Osteocyte (in vitro differentiated cells): ENCODE measurements at places on chromosomes 11 and 22. TPM values are rescaled to one million over a fixed set of nuclear protein-coding genes. Genes with fewer than 3 reads are reported as not detected.
A peak's percentile ranks its signal among the peaks of the same experiment; 100 is the strongest.

- peaks cover 90% of the 10 kb centered on the region for H3K4me1 ChIP-seq
- H3K36me3 ChIP-seq = peaks cover 5% of the 10 kb centered on the region
- DNase-seq = no peak
- peak overlapping the region; percentile 67 for H3K27ac ChIP-seq
- no peaks in the 10 kb centered on the region for H3K27me3 ChIP-seq
- H3K4me3 ChIP-seq = no peak overlapping the region
Measured at GRCh38 chr11:73326929-73327811, 19.1 kb downstream of the ARHGEF17 start.

- H3K27ac ChIP-seq = no peak overlapping the region
- H3K27me3 ChIP-seq = no peaks in the 10 kb centered on the region
- no peaks in the 10 kb centered on the region for H3K36me3 ChIP-seq
Measured at GRCh38 chr11:78977009-78977408, 402.3 kb upstream of the NARS2 start.

The PGR gene
- not detected in 2 replicates for total RNA-seq

GRCh38 chr22:49588739-49589138 lies 238.9 kb downstream of the BRD1 start:
- H3K4me1 ChIP-seq = no peaks in the 10 kb centered on the region
- no peak overlapping the region for H3K4me3 ChIP-seq
- H3K36me3 ChIP-seq = no peaks in the 10 kb centered on the region
- no peak for DNase-seq

GRCh38 chr11:31449040-31449439 lies 60.4 kb downstream of the IMMP1L start:
- peaks cover 10% of the 10 kb centered on the region for H3K36me3 ChIP-seq
- no peak overlapping the region for H3K4me3 ChIP-seq
- no peak for DNase-seq
- H3K27me3 ChIP-seq = no peaks in the 10 kb centered on the region
- no peaks in the 10 kb centered on the region for H3K4me1 ChIP-seq

DNA sequence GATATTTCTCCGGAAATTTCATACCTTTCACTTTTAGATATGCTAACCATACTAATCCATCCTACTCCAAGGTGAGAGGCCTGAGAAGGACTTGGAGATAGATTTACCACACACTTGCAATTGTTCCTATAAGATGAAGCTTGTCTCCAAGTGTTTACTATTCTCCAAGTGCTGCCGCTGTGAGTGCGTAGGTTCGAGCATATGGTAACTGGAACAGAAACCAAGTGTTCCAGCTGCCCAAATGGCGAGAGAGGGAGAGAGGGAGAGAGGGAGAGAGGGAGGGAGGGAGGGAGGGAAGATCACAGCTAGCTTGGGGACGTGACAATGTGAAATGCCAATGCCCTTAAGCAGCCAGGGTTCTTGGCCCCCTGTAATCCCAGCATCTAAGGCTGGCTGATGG lies 21.5 kb downstream of the ASCC2 start:
- no peak for DNase-seq
- no peak overlapping the region for H3K27ac ChIP-seq
- H3K4me1 ChIP-seq = no peaks in the 10 kb centered on the region
- H3K4me3 ChIP-seq = no peak overlapping the region
- H3K36me3 ChIP-seq = peaks cover 48% of the 10 kb centered on the region

The PLAAT3 gene
- total RNA-seq = 19.0 and 20.0 TPM in 2 replicates

The PI4KA gene
- total RNA-seq = 108 and 116 TPM in 2 replicates

- H3K27me3 ChIP-seq = peaks cover 23% of the 10 kb centered on the region
- H3K4me3 ChIP-seq = no peak overlapping the region
- no peaks in the 10 kb centered on the region for H3K36me3 ChIP-seq
- DNase-seq = no peak
- no peaks in the 10 kb centered on the region for H3K4me1 ChIP-seq
Measured at GRCh38 chr11:44463751-44464150, 101.7 kb upstream of the CD82 start.

DNA sequence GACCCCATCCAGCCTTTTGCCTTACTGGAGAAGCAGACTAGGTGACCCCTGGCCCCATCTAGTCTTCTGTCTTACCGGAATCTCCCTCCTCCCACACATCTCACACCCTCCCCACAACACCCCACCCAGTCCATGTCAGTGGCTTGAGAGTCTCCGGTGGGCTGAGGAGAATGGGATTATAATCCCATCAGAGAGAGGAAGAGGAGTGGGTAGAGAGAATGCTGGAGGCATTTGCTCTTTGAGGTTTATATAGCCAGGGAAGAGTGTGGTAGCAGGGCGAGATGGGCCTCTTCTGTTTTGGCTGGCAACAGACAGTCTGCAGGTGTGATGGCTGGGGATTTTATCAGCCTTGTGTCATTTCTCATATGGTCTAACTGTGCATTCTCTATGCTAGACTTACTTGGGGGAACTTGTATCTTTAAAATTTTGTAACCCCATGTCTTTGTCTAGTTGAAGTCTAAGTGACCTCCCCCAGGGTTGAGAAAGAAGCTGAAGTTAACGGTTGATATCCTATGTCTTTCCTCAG lies 50.3 kb downstream of the GRAMD1B start:
- H3K4me3 ChIP-seq = no peak overlapping the region
- no peaks in the 10 kb centered on the region for H3K36me3 ChIP-seq
- peaks cover 9% of the 10 kb centered on the region for H3K4me1 ChIP-seq
- no peak overlapping the region for H3K27ac ChIP-seq
- no peak for DNase-seq

DNA sequence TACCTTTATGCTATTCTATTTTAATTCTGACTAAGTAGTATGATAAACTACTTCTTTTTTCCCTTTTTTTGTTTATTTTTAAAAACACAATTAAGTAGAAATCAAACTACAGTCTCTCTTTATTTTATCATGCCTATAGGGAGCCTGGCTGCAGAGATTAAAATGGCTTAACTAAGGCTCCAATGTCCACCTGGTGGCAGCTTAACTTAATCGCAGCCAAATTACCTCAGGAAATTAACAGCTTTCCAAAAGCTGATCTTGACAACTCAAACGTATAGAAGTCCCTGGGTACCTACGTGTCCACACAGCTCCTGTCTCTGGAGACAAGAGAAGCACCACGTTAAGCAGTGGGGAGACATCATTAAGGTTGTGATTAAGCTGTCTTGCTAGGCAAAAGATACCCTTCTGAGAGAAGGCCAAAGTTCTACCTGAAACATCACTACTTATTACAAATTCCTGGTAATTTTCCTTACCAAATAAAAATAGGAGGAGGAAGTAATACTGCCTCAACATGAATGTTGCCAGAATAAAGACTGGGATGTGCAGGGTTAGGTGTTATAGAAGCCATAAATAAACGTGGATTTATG lies 63.2 kb upstream of the SNX19 start:
- no peak overlapping the region for H3K27ac ChIP-seq

DNA sequence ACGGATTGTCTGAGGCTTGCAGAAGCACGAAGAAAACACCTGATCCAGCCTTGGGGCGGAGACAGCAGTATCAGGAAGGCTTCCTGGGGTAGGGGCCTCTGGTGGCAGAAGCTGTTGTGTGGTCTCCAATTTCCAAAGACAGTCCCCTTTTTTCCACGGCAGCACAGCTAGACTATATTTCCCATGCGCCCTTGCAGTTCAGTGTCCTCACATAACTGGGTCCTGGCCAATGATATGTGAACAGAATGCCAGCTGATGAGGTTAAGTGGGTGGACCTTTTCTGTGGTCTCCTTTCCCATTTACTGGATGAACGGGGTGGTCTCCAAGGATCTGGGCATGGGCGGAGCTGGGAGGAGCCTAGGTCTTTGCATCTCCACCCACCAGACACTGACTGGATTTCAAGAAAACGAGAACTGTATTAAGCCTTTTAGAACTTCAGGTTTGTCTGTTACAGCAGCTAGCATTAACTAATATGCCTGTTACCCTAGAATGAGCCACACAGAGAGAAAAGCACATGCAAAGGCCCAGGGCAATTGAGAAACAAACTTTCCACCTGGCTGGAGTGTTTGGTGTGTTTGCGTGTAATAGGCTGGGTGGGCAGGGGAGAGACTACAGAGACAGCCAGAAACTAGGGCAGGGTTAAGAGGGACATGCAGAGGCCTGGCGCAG lies 6.2 kb downstream of the GAL3ST1 start:
- H3K4me1 ChIP-seq = peaks cover 2% of the 10 kb centered on the region
- no peak overlapping the region for H3K4me3 ChIP-seq
- H3K27me3 ChIP-seq = peaks cover 33% of the 10 kb centered on the region
- no peak overlapping the region for H3K27ac ChIP-seq
- H3K36me3 ChIP-seq = no peaks in the 10 kb centered on the region

DNA sequence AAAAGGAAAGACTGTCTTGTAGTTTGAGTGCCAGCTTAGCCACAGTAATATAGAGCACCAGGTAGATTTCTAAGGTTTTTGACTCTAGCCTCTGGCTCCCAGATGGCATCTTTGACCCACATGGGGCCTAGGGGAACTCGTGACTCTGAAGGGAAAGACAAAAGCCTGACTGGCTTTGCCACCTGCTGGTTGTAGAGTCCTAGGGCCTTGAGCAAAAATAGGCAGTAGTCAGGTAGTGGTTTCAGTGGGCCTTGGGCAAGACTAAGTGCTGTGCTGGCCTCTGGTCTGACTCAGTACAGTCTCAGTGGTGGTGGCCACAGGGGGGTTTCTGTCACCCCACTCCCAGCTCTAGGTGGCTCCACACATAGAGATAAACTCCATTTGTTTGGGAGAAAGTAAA lies 349.4 kb downstream of the FAM181B start:
- no peak overlapping the region for H3K27ac ChIP-seq
- no peak overlapping the region for H3K4me3 ChIP-seq
- H3K4me1 ChIP-seq = no peaks in the 10 kb centered on the region
- no peak for DNase-seq

DNA sequence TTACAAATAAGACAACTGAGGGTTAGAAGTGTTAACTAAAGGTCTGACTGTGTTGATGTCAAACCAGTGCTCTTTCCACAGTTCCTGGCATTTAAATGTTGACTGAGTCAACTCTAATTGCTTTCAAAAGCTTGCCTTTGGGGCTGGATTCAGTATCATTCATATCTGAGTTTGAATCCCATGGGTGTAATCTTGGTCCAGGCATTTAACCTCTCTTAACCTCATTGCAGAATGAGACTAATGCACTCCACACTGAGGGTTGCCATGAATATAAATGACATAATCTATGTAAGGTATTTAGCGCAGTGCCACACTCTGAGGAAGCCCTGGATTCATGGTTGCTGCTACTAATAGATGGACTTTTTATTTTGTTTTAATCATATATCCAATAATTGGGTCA lies 274.3 kb downstream of the DDX10 start:
- no peaks in the 10 kb centered on the region for H3K27me3 ChIP-seq
- H3K4me1 ChIP-seq = no peaks in the 10 kb centered on the region
- DNase-seq = no peak
- H3K36me3 ChIP-seq = peaks cover 25% of the 10 kb centered on the region
- no peak overlapping the region for H3K27ac ChIP-seq

- H3K27me3 ChIP-seq = peaks cover 21% of the 10 kb centered on the region
- H3K4me1 ChIP-seq = peaks cover 4% of the 10 kb centered on the region
- H3K27ac ChIP-seq = no peak overlapping the region
Measured at GRCh38 chr22:49667236-49667635, 160.4 kb downstream of the BRD1 start.

- no peaks in the 10 kb centered on the region for H3K36me3 ChIP-seq
- H3K27me3 ChIP-seq = peaks cover 12% of the 10 kb centered on the region
- no peak for DNase-seq
- H3K4me3 ChIP-seq = peak overlapping the region; percentile 75
Measured at GRCh38 chr22:44326491-44326885, 13.7 kb upstream of the SHISAL1 start.

The HEPHL1 gene
- not detected in 2 replicates for total RNA-seq

- no peaks in the 10 kb centered on the region for H3K36me3 ChIP-seq
- no peak for DNase-seq
- no peaks in the 10 kb centered on the region for H3K4me1 ChIP-seq
- no peak overlapping the region for H3K4me3 ChIP-seq
- no peak overlapping the region for H3K27ac ChIP-seq
Measured at GRCh38 chr11:121645596-121645995, 192.8 kb upstream of the SORL1-AS1 start.

DNA sequence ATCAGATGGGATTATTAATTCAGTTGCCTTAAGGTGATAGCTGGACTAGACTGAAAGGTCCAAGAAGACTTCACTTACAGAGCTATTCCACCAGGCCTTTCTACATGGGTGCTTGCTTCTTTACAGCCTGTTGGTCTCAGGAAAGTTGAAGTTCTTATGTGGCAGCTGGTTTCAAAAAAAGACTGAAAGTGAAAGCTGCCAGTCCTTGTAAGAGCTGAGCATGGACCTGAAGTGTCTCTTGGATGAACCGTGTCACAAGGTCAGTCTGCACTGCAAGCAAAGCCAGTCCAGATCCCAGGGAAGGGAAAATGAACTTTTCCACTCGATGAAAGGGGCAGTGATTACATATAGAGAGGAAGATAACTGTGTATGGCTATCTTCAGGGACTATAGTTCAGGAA lies 201.5 kb upstream of the LUZP2 start:
- no peak for DNase-seq
- H3K4me1 ChIP-seq = peaks cover 6% of the 10 kb centered on the region

GRCh38 chr11:125141686-125142535 lies 22.6 kb upstream of the PKNOX2 start:
- peaks cover 19% of the 10 kb centered on the region for H3K4me1 ChIP-seq
- peak; percentile 87 for DNase-seq
- no peak overlapping the region for H3K4me3 ChIP-seq
- no peak overlapping the region for H3K27ac ChIP-seq
- no peaks in the 10 kb centered on the region for H3K36me3 ChIP-seq

DNA sequence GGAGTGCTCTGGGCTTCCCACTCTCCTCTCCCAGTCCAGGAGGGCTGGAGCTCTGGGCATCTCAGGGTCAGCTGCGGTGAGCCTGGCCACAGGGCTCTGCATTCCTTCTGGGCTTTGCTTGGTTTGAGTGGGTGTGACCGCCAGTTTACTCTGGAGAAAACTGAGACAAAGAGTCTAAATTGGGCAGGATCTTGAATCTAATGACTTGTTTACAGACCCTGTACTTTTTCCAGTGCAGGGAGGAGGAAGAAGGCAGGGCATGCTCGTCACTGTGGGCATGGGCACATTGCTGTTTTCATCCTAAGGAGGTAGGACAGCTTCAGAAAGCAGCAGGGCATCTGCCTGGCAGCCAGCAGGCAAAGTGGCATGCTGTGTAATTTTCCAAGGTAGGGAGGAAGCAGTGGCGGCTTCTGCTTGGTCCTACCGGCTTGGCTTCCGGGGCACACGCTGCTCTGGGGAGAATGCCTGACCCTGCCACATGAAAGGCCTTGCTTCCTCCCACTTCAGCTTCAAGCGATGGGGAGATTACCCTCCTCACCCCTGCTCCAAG lies 22.9 kb downstream of the FLI1 start:
- H3K4me3 ChIP-seq = peak overlapping the region; percentile 67
- H3K36me3 ChIP-seq = peaks cover 2% of the 10 kb centered on the region
- no peak for DNase-seq
- no peaks in the 10 kb centered on the region for H3K27me3 ChIP-seq
- H3K27ac ChIP-seq = peak overlapping the region; percentile 98

GRCh38 chr22:48957311-48957986 lies 870.2 kb downstream of the BRD1 start:
- H3K27ac ChIP-seq = no peak overlapping the region
- no peak overlapping the region for H3K4me3 ChIP-seq
- no peaks in the 10 kb centered on the region for H3K4me1 ChIP-seq
- H3K36me3 ChIP-seq = no peaks in the 10 kb centered on the region
- peak; percentile 78 for DNase-seq

The TSSC4 gene
- 50.6 and 54.5 TPM in 2 replicates for total RNA-seq

- no peak for DNase-seq
- H3K4me3 ChIP-seq = no peak overlapping the region
- H3K4me1 ChIP-seq = peaks cover 52% of the 10 kb centered on the region
- H3K27me3 ChIP-seq = no peaks in the 10 kb centered on the region
- no peak overlapping the region for H3K27ac ChIP-seq
Measured at GRCh38 chr22:24433001-24433827, 5.8 kb downstream of the ADORA2A start.
